Activated CD4-positive, alpha-beta T cell treated with anti-CD3 and anti-CD28 coated beads, Interleukin-2, amount 50 U/mL, for 24 hours (primary cell): ENCODE measurements at places on chromosomes 3 and 15.

GRCh38 chr15:85353516-85353915 is 26.9 kb upstream of the AKAP13 start:
- no peak for DNase-seq

- DNase-seq = no peak
These were observed 490.2 kb upstream of the ADAMTS9 start for GRCh38 chr3:65177960-65178376.

GRCh38 chr15:78033864-78034263 is 43.6 kb downstream of the TBC1D2B start:
- DNase-seq = no peak

DNA sequence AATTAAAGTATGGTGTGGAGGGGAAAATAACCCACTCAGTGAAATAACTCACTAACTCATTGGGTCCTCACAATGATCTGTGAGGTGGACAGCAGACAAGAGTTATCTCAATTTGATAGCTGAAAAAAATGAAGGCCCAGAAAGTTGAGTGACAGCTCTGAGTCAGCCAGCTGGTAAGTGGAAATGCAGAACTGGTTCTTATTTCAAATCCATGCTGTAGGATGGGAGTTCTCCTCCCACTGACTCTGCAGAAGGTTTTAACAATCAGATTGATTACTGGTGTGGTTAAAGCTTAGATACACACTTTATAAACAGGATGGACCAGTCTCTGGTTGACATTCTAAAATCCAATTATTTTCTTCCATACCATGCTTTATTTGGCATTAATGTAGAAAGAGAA is 87.0 kb upstream of the LMOD3 start:
- DNase-seq = no peak

DNA sequence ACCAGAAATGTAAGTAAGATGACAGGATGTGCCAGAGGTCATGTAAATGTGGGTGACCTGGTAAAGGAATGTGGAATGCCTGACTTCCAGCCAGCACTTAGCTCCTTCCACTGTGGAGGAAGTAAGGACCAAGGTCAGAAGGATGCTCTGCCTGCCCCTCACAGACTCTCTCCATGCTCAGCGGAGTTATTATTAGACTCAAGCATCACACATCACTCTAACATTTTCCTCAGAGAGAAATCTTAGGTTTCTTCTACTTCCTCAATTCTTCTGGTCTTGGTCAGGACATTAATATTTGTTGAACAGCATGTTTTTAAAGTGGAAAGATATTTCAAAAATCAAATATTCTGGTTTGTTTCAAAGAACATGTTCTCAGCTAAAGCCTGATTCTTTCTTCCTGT is 231.4 kb upstream of the WNT5A start:
- DNase-seq = no peak

- no peak for DNase-seq
These were observed 393.6 kb downstream of the OTOL1 start for GRCh38 chr3:161890147-161890625.
